GM23248 (cell line): ENCODE measurements at places on chromosomes 7 and 10. TPM values are rescaled to one million over a fixed set of nuclear protein-coding genes. Genes with fewer than 3 reads are reported as not detected.
A peak's percentile ranks its signal among the peaks of the same experiment; 100 is the strongest.

DNA sequence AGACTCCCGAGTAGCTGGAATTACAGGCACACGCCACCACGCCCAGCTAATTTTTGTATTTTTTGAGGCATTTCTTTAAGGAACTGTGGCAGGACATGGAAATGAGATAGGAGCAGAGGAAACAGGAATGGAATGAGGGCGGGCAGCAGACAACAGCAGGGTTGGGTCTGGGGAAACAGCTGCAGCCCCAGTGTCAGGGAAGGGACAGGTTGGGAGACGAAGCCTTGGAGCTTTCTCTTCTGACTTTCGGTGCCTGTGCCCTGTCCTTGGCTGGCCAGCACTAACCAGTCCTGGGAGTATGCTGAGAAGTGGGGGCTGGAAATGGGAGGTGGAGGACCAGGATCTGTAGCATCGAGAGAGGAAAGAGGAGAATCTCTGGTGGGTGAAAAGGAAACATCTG lies 47.4 kb downstream of the ATOH7 start:
- no peaks in the 10 kb centered on the region for H3K27me3 ChIP-seq
- H3K36me3 ChIP-seq: 0 out of 2 replicates have a peak, but pooled peaks cover 4% of the 10 kb centered on the region
- no peak for DNase-seq
- H3K4me3 ChIP-seq: no peak overlapping the region
- H3K4me1 ChIP-seq: no peaks in the 10 kb centered on the region

DNA sequence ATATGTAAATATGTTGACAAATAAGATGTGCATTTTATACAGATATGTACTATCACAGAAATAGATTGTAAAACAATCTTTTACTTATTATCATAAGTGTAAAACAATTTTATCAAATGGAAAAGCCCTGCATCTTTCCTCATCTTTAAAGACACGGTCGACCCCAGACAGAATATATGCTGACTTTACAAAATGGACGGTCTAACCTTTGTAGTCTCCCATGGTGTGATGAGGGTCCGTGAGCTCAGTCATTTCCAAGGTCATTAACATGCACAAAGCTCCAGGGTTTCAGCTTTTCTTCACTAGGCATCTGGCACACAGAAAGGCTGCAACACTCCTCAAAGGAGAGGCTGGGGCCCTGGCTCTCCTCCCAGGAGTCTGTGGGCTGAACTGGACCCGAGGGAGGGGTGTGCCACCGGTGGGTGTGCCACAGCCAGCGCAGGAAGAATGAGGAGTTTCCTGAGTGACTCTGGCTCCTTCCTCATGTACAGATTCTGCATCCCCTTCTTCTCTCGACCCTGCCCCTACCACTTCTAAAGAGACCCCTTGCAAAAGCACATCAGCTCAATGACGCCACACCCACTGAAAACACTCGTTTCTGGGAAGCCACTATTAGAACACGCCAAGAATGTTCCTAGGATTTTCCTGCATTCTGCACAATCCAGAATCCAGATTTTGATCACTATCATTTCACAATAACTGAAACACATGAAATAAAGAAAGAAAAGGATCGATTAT lies 26.2 kb upstream of the ABLIM1 start:
- no peaks in the 10 kb centered on the region; the same call in 1 of the 2 replicates for H3K27me3 ChIP-seq
- no peaks in the 10 kb centered on the region for H3K36me3 ChIP-seq
- peak overlapping the region; percentile 32 for H3K27ac ChIP-seq

DNA sequence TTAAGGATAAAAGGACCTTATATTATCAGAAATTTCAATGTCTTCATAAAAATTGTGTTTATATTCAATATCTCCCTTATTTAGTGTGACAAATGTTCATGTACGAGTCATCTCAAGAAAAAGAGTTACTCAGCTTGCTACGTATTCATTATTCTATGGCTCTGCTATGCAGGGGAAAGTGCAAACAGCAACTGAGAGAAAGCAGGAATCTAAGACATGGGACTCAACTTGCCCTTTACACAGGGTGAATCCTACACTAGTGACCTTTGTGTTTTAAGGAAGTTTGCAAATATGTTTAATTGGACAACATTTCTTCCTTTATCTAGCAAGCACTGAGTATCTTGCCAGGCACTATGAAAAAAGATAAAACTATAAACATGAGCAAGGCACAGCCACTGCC lies 104.7 kb downstream of the NPSR1 start:
- H3K27me3 ChIP-seq: peaks cover 20% of the 10 kb centered on the region; the same call in 1 of the 2 replicates
- peak; percentile 24 for DNase-seq
- H3K36me3 ChIP-seq: no peaks in the 10 kb centered on the region
- no peak overlapping the region for H3K4me3 ChIP-seq
- H3K27ac ChIP-seq: no peak overlapping the region

Gene CALHM3
- not detected in 2 replicates for total RNA-seq

Gene OPN4
- not detected in 2 replicates for total RNA-seq
